ENCODE measurements at places on chromosomes 3 and 15.

- no peak for DNase-seq
Measured at GRCh38 chr3:138331143-138331894, 1.7 kb upstream of the NME9 start.

DNA sequence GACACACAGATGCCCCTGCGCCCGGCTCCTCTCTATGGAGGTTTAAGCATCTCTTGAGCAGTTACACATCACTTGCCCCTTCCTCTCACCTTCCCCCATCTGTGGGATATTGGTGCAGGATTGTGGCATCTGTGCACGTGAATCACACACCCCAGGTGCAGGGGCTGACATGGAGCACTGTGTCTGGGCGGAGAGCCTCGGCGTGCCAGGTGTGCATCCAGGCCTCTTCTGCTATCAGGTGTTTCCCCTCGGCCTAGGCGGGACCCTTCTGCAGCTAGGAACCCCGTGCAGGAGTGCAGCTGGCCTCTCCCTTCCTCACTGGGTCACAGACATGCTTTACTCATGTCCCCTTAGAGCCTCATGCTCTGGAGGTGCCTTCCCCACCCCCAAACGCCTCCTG lies 33.4 kb upstream of the MUC13 start:
- DNase-seq, result no peak

DNA sequence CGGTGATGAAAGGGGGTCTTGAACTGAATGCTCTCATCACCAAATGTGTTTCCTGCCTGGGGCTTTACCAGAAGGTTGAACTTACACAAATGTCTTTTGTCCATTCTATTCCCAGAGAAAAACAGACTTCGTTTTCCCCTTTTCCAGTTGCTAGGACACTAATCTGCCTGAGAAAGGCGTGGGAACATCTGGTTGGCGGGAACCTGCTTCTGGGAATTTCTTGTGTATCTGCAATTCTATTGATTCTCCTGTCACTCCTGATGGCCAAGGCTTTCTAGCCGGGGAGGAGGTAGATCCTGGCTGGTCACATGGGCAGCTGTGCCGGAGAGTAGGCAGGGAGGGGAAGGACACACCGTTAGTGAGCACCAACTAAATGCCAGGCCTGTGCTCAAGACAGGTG lies 31.1 kb upstream of the CCDC174 start:
- no peak for DNase-seq

GRCh38 chr3:186540221-186540834 lies 3.9 kb downstream of the CRYGS start:
- DNase-seq, result peak; percentile 71

- DNase-seq, result no peak
Measured at GRCh38 chr3:114872588-114872987, 274.5 kb downstream of the ZBTB20 start.

DNA sequence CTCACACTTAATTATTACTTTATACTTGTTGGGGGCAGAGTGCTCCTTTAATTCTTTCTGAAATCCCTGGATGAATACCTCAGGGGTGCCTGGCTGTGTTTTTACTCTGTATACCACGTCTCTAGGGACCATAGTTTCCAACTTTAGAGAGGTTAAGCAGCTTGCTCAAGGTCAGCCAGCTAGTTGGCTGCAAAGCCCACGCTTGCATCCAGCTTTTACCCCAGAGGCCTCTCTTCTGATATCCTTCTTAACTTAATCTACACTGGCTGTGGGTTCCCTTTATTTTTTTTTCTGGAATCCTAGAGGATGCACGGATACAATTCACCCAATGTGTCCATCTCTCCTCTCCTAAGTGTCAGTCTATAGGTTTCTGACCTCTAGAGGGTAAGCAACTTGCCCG lies 1.4 kb downstream of the PDZRN3 start:
- DNase-seq, result no peak

DNA sequence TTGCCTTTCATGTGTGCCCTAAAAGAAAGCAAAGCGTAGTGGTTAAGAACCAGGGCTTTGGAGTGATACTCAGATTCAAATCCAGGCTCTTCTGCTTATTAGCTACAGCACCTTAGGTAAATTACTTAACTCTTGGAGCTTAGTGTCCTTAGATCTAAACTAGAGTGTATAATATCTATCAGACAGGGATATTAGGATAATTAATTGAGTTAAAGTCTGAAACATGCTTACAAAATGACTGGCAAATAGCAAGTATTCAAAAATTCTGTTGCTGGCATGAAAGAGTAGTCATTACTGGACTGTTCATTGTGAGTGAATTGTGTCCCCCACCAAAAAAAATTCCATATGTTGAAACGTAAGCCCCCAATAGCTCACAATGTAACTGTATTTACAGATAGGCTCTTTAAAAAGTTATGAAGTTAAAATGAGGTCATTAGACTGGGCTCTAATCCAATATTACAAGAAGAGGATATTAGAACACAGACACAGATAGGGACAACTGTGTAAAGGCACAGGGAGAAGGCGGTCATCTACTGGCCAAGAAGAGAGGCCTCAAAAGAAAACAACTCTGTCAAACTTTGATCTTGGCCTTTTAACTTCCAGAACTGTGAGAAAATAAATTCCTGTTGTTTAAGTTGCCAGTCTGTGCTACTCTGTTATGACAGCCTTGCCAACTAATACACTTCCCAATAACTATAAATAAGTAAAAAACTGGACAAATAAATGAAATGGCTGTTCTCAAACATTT lies 60.4 kb upstream of the LRRC3B start:
- DNase-seq, result no peak

GRCh38 chr3:58117561-58118181 lies 93.1 kb downstream of the DNASE1L3 start:
- no peak for DNase-seq

GRCh38 chr3:57007521-57008460 lies 52.7 kb upstream of the SPATA12 start:
- peak; percentile 88 for DNase-seq

- DNase-seq, result no peak
Measured at GRCh38 chr3:132456571-132456970, 39.3 kb downstream of the DNAJC13 start.

DNA sequence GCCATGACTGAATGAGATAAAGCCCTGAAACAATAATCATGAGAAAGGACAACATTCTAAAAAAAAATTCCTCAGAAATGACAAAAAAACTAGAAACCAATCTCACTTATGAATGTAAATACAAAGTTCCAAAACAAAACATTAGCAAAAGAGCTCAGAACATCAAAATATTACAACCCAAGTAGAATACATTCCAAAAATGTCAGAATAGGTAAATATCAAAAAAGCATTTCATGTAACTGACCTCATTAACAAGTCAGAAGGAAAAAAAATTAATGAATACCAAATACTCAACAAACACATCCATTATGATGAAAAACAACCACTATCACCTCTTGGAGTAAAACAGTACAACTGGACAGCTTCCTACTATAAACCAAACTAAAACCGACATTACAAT lies 93.1 kb downstream of the DLG1 start:
- DNase-seq, result no peak

DNA sequence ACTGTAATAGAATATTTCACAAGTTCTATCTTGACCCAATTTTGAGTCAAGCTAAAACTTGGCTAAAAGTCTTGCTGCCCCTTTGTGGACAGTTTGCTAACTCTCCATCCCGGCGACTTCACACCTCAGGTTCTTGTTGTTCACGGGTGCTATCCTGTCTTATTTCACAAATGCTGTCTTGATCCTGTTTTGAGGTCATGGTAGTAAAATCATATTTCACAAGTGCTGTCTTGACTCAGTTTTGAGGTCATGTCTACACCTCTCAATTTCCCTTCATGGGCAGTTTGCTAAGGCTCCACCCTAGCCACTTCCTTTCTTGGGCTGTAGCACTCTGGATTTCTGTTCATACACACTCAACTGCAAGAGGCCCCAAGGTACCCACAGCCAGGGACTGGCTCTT lies 45.0 kb upstream of the GK5 start:
- no peak for DNase-seq

DNA sequence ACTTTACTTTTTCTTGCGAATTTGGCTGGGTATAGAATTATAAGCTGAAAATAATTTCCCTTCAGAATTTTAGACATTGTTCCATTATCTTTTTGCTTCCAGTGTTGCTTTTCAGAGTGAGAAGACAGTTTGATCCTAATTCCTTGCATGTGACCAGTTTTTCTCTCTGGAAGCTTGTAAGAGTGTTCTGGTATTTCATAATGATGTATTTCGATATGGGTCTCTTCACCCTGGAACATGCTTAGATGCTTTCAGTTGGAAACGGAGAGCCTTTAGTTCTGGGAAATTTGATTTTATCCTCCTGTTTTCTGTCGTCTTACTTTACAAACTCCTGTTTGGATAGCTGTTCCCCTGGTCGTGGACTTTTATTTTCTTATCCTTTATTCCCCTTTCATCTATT lies 13.9 kb downstream of the ALPK3 start:
- no peak for DNase-seq

DNA sequence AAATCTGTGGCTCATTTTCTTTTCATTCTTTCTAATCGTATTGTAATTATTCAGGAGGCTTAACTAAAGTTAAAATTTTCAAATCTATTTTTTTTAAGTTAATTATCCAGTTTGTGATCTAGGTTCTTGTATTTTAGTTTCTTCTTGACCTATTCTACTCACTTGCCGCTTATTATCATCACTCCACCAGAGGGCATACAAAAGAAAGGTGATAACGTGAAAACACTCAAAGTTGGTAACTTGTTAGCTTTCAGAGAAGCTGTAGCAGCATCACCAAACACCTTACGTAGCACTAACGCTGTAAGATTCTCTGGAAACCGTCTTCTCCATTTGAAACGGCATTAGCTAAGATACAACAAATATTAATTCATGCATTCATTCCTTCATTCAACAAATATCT lies 4.8 kb downstream of the GNB4 start:
- DNase-seq, result peak; percentile 16

GRCh38 chr15:65211482-65211982 lies 259 bp upstream of the CILP start:
- no peak for DNase-seq

Data from urothelium cell line (cell line).